Fibroblast of the conjunctiva (primary cell): ENCODE measurements at places on chromosomes 16 and 17.

DNA sequence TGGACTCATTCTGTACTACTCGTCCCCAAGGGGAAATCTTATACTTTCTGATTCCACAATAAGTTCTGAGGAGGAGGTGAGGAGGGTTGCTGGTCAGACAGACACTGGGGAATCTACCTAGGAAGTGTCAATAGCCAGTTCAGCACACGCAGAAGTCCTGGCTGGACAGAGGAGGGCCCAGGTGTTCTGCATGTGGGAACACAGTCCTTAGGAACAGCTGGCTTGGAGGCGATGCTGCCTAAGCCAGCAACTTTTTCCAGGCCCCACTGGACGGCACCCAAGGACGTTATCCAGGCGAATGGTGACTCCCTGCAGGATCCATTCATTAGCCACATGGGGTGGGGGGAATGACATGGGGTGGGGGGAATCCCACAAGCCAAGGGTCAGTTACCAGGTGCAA is 29.9 kb upstream of the WFIKKN2 start:
- DNase-seq, result no peak

DNA sequence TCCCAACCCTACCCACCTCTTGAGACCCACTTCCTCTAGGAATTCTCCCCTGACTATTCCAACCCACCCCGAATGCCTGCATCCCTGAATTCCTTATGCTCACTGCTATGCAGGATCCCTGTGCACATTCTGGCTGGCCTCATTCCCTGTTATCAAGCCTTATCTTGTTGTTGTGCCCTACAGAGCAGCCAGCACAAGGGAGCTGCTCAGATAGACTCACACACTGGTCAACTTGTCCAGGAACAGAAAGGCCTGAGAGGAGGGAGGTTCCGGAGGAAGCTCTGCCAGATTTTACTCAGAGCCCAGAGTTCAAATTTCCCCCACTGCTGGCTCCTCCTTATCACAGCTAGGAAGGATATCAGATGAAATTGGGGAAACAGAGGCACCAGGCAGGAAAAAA is 24.8 kb upstream of the MYO18A start:
- no peak for DNase-seq

DNA sequence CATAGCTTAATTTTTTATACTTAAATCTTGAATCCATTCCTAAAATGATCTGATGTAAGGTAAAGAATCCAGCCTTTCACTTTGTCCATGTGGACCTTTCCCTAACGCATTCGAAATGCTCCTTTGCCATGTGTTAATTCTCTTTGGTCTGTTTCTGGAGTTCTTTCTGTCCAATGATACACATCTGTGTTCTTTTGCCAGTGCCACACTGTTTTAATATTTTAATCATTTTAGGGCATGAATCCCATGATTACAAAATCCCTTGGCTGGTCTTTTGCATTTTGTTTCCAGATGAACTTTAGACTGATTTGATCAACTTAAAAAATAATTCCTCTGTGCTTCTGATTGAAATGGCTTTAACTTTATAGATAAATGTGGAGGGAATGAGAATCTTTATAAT is 74.1 kb downstream of the NTN1 start:
- DNase-seq, result peak; percentile 4

DNA sequence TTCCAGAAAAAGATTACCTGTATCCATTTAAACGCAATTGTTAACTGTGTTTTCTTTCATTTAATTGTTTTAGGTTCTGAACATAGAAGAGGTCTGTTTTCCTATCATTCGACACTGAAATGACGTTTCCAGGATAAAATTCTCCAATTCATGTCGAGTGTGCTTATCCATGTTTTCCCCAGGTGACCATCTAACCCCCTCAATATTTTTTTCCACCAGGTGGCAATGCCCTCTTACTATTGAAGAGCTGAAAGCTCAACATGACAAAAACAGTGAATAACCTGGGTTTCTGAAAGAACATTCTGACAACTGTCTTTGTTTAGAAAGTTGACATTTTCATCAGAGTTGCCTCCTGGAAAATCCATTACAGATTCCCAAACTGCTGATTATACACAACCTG is 948.7 kb downstream of the KCNJ2 start:
- DNase-seq, result no peak

GRCh38 chr16:80459331-80459777 is 81.4 kb upstream of the DYNLRB2 start:
- DNase-seq, result no peak

DNA sequence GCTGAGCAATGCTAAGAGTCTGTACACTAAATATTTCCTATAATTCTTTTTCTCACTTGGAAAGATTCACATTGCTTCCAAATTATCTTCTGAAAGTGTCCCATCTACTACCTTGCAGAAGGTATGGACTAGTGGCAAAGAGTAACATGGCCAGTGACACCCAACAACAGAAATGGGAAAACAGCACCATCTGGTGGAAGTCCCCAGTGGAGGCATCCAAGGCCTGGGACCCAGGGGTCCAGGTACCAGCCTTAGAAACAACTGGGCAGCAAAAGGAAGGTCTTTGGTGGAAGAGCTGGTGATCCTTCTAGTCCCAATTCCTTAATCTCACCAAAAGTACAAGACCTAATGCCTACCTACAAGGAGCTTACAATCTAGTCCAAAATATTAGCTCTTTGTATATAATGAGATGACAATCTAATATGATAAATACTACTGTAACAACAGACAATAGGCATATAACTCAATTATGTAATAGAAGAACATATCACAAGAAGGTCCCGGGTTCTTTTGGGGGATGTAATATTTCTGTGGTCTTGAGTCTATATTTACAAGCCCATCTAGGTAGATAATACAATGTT is 55.3 kb downstream of the SKAP1 start:
- DNase-seq, result no peak

DNA sequence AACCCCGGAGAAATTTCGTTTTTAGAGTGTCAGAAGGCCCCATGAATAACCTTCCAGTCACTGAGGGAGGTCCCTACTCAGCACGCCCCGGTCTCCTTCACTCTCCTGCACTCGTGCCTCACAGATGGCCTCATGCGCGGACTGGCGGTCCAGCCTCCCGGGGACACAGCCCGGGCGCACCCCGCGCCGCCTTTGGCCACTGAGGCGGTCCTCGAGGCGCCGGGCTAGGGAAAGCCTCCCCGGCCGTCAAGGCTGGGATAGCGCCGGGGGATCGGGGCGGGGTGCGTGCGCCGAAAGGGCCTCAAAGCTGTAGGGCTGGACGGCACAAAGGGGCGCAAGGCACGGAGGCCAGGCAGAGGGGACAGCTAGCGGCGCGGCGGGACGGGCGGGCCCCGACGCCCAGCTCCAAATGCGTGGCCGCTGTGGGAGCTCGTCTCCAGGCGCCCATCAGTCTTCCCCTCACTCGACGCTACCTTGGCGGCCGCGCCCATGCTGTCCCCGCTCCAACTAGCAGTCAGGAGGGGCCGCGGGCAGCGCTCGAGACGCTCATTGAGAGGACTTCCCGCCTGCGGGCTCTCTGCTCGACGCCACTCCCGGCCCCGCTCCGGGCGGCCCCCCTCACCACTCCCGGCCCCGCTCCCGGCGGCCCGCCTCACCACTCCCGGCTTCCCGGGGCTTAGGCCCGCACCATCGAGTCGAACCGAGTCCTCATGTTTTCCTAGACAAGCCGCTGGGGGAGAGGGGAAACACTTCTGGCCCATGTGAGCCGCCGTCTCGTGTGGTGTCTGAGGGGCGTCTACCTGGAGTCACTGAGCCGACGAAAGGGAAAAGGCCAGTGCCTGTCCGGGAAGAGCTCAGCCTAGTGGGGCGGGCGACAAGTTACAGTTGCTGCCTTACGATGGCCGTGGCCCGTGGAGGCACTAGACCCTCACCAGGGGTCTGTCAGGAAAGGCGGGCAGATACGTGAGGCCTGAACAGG is at the start of gene USP6:
USP6 (plus strand) TSS at position 360 of the 979 bp plus-strand sequence. CDS start 14,336 bp downstream, outside the sequence.
- no peak for DNase-seq

- DNase-seq, result no peak
These were observed 525 bp downstream of the JPT1 start for GRCh38 chr17:75153780-75154194.

GRCh38 chr17:4488989-4489595 is 9.6 kb upstream of the SPNS2 start:
- no peak for DNase-seq
